Vagina (tissue), 2 donors: ENCODE measurements at places on chromosomes 5 and 9.

DNA sequence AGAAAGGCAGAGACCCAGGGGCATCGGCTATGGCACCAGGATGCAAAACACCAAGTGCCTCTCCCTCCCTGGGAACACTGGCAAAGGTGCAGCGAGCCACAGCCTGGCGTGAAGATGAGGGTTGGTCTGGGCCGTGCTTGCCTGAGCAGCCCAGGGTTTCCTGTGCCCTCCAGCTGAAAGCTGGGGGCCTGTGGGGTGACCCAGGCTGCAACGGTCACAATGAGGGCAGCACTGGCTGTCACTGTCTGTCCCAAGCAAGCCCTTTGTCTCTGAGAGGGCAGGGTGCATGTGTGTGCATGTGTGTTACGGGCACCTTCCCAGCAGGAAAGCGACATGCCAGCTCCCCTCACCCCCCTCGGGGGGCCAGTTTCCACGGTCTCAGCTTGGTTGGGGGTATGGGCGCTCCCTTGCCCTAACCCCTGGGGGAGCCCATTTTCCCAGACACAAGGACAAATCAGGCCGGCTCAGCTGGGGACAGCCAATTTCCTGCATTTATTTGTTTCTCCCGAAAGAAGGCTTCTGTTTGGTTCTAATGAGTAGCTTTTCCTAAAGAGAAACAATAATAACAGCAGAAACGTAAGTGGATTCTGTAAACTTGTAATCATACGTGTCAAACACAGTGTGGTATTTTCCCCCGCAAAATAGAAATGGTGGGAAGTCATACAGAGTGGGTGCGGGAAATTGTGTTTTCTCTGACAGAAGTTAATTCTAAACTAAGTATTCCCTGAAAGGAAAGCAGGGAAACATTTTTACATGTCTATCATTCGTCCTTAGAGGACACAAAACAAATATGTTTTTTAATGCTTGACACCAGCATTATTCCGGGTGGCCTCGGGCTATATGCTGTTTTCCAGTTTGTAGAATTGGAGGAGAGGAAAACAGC lies 21.3 kb downstream of the MRPL36 start:
- DNase-seq: no peak

- DNase-seq: no peak
These were observed 289.2 kb upstream of the DMRT1 start for GRCh38 chr9:551986-552929.

DNA sequence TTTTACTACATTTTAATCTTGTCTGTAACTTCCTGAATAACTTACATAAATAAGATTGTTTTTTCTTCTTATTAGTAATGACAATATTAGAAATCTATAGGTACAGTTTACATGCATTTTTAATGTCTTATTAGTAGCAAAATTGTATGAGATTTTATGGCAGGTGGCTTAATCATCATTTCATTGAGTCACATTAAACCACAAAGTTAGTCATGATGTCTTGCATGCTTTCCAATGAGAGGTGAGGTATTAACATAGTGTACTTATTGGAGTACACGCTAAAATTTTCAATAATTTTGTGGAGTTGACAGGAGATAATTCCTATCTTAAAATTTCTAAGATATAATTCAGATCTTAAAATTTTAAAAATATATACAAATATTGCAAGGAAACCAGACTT lies 989.6 kb upstream of the ARRDC3 start:
- no peak for DNase-seq

DNA sequence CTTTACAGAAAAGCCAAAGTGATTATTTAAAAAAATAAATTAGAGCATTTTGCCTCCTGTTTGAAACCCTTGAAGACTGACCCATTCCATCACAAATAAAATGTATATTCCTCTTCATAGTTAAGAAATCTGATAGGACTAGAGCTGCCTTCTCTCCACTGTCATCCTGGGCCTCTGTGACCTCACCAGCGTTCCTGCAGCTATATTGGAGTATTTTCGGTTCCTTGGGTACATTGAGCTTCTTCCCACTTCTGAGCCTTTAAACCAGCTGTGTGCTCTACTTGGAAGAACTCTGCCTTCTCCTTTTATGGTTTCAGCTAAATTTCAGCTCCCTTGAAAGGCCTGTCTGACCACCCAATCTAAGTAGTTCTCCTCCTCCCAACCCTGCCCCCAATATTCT lies 99.1 kb upstream of the ABCA1 start:
- DNase-seq: no peak

- no peak for DNase-seq
These were observed 49.5 kb upstream of the MCCC2 start for GRCh38 chr5:71537687-71538086.

- no peak for DNase-seq
These were observed 71.8 kb downstream of the CAST start for GRCh38 chr5:96733771-96734500.

GRCh38 chr5:44294516-44294915 lies 94.7 kb downstream of the FGF10 start:
- DNase-seq: no peak

- DNase-seq: no peak
These were observed 1.6 kb downstream of the GTF3C4 start for GRCh38 chr9:132671620-132672412.

- DNase-seq: no peak
These were observed 103.6 kb upstream of the SSBP2 start for GRCh38 chr5:81854485-81854884.

DNA sequence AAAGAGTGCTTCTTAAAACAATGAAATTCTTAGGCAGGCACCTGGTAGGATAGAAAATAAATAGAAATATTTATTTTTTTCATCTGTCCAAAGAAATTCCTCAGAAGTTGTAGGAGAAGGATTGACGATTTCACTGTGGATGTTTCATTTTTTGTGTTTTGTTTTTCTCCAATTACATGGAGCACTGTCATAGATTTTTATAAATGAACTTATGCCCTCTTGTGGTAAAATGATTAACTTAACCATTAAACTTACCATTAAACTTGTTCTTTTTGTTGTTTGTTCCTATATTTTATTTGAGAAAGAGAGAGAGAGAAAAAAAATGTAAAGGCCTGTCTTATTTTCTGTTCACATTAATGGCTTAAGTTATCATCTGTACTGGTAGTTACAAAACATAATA lies 339.2 kb downstream of the PRR16 start:
- no peak for DNase-seq

DNA sequence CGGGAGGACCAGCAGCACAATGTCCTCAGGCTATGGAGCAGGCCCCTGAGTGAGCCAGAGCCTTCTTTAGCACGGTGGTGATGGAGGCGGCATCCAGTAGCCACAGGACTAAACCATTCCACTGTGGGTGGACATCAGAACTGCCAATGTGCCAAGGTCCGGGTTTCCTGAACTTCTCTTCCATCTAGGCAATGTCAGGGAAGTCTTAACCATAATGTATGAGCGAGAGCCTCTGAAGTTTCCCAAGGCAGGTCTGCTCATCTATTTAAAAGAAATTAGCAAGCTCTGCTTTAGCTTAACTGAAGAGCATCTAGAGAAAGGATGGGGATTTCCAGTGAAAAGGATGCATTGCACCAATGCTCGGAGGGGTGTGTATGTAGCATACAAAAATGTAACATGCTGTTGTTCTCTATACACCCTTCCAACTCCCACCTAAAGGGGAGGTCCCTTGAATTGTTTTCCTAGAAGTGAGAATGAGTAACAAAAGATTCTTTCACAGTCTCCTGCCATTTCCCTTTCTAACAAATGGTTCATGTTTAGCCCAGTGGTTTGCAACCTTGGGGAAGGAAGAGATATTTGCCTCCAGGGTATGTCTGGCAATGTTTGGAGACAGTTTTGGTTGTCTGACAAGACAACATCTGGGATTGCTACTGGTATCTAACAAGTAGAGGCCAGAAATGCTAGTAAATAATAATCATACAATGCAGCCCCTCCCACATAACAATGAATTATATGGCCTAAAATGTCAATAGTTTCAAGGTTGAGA lies 6.1 kb upstream of the RXFP3 start:
- DNase-seq: no peak

DNA sequence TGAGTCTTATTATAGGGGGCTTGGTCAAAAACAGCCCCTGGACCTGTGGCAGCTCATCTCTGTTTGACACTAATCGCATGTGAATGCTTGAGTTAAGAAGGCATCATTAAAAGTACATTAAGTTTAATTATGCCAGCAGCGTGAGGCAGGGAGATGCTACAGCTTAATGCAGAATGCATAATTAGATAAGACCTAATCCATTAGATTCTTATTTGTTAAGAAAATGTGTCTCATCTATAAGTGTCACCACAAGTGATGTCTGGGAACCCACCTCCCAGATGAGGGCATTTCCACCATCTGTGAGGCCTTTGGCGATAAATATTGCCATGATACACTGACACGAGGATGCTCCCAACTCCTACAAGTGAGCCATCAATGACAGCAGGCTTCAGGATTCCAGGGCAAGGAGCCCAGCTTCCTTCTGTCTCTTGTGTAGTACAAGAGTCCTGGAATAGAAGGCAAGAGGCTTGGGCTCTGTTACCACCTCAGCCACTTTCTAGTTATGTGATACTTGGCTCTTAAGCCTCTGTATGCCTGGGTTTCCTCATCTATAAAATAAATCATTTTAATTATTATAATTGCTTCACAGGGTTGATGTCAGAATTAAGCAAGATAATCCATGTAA lies 202.7 kb downstream of the FAM114A2 start:
- no peak for DNase-seq

GRCh38 chr9:113219969-113220368 lies 1.1 kb downstream of the FKBP15 start:
- DNase-seq: no peak

DNA sequence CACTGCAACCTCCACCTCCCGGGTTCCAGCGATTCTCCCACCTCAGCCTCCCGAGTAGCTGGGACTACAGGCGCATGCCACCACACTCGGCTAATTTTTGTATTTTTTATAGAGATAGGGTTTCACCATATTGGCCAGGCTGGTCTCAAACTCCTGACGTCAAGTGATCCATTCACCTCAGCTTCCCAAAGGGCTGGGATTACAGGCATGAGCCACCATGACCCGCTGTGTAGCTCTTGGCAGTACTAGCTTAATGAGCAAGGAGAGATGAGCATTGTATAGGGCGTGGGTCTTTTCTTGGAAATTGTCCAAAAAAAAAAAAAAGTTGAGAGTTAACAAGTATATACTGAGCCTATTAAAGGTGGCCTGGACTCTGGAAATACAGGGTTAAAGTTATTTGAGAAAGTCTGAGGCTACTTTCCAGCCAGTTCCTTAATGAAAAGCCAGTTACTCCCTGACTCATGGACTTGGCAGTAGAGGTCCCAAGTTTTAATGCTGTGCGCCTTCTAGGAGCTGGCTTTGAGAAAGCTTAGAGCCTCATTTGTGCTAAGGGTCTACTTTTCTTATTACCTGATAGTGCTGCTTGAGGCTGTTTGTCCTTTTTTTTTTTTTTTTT lies 4.2 kb upstream of the FGF18 start:
- DNase-seq: no peak

DNA sequence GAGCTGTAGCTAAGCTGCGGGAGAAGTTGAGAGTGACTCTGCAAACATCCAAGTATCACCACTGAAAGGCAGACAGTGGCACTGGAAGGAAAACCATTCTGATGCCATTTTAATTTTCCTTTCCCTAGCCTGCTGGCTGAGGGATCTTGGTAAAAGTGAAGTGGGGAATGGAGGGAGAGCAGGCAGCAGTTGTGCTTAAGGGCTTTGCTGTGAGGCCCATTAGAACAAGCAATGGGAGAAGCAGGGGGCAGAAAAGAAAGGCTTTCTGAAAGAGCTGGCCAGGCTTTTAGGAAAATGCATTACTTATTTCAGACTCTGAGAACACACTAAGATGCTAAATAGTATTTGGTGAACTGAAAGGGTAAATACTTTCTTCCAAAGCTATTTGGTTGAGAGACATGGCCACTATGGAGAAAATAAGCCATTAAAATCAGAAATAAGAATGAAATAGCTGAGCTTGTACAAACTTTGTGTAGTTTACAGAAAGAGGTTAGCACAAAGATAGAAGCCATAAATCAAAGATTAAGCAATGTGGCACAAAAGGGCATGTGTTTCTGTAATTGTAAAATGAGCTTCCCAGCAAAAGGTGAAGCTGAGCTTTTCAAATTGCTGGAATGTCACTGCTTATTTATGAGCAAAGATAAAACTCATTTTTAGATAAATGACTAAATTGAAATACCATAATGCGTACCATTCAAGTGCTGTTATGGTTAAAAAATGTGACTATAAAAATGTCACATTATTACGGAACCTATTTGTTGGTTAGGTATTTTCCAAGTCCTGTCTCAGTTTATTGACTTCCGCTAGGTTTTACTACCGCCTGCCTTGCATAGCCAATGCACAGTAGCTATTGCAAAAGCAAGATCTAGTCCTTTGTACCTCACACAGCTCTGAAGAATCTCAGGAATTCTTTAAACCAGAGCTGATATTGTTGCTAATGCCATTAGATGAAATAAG lies 20.8 kb downstream of the SNCAIP start:
- DNase-seq: no peak

DNA sequence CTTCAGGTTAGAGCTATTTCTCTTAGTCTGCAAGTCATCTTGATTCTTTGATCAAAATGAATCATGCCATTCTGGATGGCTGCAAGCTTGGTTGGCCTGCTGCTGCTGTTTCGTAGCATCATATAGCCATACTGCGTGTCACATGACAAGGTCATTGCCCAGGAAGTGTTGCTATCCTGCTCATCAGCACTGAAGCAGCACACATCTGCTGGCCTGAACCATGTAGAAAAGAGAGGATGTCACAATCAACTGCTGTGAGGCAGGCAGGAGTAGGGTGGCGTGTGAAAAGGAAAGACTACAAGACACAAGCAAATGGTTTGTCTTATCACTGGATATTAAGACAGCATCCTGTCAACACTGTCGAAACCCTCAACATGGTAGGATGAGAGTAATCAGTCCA lies 376.7 kb upstream of the RORB start:
- DNase-seq: no peak

DNA sequence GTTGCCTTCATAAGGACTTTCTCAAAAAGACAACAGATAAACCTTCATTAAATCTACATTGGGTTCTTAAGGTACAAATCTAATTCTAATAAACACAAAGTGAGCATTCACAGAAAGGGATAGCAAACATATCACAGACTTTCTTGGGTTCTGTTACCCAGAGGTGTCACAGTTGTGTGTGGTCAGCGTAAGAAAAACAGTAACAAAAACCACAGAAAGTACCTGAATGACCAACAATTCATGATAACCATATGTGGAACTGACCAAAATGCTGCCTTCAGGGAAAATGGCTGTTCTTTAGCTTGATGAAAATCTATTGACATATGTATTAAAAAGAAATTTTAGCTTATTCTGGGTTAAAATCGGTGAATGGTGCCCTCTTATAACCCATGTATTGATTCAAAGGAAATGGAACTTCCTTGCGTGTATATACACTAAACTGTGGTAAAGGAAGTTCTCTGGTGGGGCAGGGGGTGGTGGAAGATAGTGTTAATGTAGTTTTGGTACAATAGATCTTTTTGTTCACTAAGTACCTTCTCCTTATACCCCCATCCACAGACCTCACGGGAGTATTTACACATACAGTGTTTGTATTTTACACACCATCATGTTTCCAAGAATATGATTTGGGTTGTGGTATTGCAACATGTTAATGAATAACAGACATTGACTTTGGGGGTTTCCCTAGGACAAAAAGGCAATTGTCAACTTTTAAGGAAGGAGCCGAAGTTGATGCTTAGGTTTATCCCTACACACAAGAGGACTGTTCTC lies 152.5 kb downstream of the APBA1 start:
- no peak for DNase-seq
